ENCODE measurements at places on chromosomes 7 and 10.

DNA sequence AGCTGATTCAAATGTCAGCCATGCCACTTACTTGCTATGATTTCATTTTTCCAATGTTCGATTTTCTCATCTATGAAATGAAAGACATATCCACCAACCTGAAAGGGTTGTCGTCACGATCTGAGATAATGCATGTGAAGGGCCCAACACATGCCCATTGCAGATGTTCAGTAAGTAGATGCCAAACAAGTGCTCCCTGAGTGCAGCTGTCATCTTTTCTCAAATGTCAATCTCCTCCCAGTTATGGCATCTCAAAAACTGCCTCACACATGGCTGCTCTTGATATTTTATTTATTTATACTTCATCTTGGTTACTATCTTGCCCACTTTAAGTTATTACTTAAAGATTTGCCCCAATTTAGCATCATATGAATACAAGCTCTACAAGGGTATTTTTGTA is 16.8 kb downstream of the CPEB3 start:
- no peak for DNase-seq

GRCh38 chr10:30974773-30975415 is 56.8 kb downstream of the ZNF438 start:
- DNase-seq: no peak

DNA sequence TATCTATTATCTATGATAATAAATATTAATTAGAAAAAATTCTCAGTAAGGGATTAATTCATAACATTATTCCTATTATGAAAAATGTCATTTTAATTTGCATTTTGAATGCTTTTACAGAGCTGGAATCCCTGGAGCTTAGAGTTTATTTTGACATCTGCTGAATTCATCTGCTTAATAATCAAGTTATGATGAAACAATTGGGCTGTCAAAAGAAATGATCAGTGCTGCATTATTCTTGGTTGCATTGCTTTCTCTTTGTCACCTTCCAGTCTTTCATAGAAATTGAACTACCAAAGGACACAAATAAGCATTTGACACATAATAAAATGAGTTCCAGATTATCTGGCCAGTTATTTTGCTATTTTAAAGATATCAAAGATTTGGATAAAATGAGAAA is 40.0 kb upstream of the MACC1 start:
- no peak for DNase-seq

GRCh38 chr10:101536800-101537199 is 51.3 kb downstream of the POLL start:
- DNase-seq: peak; percentile 73

DNA sequence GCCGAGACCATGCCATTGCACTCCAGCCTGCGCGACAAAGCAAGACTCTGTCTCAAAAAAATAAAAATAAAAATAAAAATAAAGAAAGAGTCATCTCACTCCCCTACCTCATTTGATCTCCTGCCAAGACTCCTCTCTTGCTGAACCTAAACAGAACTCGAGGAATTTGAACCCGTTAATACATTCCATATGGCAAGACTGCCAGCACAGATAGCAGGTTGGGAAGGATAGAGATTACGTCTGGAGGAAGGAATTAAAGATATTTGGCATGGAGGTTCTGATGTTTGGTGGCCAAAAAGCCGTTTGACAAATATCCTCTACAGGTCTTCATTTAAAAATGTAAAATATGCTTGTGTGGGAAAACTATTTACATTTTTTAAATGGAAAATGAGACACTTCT is 549.6 kb downstream of the HTR7 start:
- no peak for DNase-seq

DNA sequence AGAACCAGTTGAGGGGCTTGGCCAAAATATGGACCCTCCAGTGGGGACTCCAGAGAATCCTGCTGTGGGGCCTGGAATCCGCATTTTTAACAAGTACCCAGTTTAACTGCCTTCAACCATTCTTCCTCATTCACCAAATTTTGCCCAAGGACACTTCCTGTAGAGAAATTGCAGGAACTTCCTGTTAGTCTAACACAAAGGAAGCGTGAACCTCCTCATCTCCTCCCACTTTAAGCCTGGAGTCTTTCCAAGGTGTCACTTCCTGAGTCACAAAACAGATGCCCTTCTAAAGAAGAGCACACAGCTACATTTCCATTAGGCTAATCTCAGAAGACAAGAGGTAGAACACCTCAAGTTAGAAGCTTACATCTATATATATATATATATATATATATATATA is 188.4 kb downstream of the PPP1R17 start:
- no peak for DNase-seq

DNA sequence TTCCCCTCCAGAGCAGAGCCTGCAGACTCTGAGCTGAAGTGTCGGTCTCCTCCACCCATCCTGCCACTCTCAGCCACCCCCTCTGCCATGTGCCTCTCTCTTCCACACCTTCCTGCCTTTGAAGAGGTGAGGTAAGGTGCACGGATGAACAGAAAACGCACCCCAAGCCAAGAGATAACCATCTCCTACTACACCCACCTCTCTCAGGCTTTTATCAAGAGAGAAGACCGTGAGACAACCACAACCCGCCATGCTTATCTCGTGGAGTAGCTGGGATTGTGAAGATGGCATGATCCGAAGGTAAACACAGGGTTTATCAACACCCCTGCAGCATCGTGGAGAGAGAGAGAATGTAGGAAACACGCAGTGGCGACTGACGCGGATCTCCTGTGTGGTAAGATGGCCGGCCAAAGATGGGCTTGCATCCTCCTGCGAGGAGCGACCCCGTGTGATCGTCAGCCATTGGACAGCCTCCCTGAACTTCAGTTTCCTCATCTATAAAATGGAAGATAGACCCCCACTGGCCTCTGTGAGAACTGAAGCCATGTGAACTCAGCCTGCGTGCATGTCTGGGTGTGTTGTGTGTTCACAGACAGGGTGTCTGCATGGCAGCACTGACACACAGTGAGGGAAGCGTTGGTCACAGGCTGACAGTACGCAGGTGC is 219.0 kb downstream of the DIP2C start:
- DNase-seq: no peak

GRCh38 chr7:103132995-103133688 is 15.8 kb downstream of the NAPEPLD start:
- no peak for DNase-seq

DNA sequence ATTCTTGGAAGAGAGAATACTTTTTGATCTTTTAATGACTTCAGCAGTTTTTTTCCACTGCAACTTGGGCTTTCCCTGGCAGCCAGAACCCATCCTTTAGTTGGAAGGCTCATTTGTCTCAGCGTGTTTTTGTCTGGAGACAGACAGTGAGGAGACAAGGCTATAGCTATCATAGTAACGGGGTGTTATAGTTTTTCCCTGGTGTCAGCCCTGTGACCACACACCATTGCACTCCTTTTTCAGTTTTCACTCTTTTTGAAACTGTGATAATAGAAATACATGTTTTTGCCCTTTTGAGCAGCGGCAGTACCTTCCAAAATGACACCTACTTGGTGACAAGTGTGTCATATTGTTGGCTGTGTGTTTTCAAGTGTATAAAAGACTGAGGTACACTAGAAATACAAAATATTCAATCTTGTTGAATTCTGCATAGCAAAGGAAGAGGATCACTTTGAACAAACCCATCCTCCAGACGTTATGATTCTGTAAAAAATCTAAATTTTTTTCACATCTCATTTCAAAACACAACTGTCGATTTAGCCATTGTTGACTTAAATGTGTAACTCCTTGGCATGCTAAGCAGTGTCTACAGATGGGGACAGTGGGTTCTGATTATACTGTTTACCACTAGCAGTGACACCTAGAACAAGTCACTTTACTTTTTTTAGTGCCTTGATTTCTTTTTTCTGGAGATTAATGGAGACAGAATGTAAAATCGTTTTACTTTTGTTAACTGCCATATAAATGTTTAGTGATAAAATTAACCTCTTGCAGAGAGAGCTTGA is 130.1 kb downstream of the EXOC4 start:
- DNase-seq: no peak

GRCh38 chr7:16811551-16811950 is 6.8 kb upstream of the AGR2 start:
- DNase-seq: no peak

DNA sequence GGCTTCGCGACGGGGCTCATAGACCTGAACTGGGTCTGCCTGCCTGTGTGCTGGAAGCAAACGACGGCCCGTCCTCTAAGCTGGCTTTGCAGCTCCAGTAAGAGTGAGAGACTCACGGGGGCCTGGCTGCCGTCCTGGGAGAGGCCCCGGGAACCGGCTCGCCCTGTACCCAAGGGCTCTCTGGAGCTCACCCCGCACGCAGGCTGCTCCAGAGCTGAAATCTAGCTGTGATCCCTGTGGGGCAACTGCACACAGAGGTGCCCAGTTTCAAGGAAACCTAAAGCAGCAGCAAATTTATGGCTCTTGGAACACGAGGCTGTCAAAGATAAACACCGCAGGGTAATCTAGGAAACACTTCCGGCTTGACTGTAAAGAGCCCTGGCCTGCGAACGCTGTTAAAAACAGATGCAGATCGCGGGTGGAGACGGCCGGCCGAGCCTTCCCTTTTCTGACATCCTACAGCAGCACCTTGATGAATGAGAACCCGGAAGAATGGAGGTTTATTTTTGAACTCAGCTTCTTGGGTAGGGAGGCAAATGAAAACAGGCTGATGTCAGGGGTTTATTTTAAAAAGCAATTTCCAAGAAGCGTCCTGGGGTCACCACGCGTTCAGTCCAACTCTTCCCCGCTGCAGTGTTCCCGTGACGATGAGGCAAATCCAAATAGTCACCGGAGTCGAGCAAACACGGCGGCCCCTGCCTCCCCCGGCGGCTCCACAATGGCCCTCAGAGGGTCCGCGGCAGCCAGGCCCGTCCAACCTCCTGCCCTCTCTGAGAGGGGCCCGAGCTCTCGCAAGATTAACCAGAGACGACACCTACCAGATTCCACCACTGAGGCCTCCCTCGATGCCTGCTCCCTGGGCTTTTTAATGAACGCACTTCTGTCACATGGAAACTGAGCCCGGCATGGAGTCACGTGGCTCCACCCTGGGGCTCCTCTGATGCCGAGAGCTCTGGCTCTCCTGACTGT is 29.6 kb downstream of the AMZ1 start:
- no peak for DNase-seq

DNA sequence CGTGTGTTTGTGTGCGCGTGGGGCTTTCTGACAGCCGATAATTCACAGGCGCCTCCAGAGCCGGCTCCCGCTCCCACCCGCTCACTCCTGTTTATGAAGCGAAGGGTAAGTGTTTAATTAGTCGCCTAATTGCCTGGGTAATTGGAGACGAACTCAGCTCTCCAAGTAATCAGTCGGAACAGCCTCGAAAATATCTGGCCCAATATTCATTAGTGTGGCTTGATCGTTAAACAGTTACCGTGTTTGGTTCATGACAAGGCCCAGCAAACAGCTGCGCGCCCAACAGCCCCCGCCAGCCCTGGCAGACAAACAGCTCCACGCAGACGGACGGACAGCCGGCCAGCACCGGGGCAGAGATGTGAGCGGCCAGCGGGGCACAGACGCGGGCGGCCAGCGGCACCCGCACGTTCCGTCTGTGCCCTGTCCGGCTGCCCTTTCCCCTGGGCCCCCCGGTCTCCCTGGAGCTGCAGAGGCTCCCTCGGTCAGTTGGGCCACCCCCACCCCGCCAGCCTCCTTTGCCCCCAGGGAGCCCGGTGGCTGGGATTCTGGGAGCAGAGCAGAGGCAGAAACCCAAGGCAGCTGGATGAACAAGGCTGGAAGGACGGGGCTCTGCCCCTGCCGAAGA is 98.2 kb downstream of the UNCX start:
- DNase-seq: no peak

- no peak for DNase-seq
Observed at GRCh38 chr10:62778125-62778524, 26.4 kb upstream of the ADO start.

DNA sequence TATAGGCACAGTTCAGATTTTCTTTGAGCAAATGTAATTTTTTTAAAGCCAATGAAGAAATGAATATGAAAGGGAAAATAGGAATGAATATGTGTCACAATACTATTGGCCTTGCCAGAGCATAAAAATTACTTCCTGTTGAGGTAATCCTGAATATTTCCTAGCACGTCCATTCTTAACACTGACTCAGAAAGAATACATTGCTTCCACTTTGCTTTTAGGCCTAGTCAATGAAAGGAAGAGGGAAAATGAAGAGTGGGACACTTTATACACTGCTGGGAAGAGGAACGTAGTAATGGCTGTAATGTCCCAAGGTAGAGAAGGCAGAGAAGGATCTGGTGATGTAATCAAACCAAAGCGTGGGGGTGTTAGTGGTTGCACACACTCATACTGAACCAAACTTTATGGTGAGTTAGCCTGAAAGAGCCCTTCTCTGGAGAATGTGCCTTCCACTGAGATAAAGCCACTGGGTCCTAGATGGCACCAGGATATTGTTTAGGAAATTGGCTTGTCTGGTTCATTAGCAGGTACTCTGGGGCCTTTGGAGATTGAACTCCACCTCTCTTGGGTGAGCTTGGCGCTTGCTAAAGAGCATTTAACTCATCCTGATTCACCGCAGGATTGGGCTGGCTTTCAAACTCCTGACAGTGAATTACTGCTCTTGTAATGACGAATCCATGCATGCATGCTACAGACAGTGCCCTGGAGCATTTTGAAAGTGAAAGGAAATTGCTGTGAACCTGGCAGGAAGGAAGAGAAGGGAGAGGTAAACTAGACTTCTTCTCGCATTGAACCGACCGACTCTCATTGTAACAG is 254.9 kb downstream of the KIAA1217 start:
- DNase-seq: no peak

DNA sequence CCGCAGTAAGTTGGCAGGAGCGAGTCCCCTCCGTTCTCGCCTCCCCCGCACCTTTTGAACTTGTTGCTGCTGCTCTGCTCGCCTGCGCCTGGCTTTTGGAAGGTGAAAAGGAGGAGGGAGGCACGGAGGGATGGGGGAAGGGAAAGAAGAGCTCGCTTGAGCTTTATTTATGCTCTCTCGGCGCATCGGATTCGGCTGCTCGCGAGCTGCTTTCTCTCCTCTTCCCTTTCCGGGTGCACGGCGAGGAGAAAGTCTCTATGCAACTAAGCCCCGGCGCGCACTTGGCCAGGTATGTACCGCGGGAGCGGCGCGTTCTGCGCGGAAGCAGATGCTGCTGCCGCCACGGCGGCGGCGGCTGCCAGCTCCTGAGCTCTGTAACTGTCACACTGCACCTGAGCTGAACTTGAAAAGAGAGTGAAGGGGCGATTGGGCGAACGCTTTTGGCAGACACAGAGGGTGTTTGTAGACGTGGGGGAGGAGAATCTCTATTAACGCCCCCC is 551 bp downstream of the KCND2 start:
- peak; percentile 76 for DNase-seq

DNA sequence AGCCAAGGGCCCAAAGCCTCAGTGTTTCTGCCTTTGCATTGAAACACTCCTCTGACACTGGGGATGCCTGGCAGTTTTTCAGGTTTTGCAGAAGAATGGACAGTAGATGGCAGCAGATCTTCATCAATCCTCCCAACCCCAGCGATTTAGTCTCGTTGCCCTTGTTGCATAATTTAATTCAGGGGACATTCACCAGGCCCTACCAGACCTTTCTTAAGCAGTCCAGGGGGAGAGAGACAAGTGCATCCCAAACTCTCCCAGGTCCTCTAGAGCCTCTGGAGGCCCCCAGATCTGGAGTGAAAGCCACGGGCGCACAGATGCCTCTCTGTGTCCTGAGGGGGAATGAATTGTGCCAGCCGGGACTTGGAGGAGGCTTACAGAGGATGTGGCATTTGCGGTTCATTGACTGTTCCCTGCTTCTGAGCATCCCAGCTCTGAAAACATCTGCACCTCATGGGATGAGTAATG is 29.6 kb downstream of the MINDY4 start:
- DNase-seq: peak; percentile 79
